ENCODE measurements at places on chromosomes 4 and X. TPM values are rescaled to one million over a fixed set of nuclear protein-coding genes. Genes with fewer than 3 reads are reported as not detected.

Gene SCRG1
- not detected for total RNA-seq

Gene KLB
- total RNA-seq: 9.0 TPM

Gene STPG2
- total RNA-seq: 5.2 TPM

GRCh38 chr4:182776376-182777105 is 140.6 kb downstream of the DCTD start:
- no peak for DNase-seq
- no peaks in the 10 kb centered on the region for H3K27me3 ChIP-seq
- no peak overlapping the region for H3K4me3 ChIP-seq
- H3K36me3 ChIP-seq: no peaks in the 10 kb centered on the region

DNA sequence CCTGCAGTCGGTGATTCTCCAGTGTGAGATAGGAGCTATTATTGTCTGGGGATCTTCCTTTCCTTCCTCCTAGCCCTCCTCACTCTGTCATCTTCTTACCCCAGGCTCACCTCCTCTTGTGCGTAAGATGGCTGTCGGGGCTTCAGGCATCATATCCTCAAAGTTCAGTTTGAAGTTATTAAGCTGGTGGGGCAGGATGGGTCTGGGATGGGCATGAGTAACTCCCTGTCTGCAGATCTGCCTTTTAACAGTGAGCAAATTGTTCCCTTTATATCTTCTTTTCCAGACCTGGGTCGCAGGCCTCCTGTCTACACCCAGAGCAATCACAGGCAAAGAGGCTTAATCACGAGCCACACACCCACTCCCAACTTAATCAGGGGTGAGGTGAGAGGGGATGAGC is 900 bp upstream of the MTMR1 start:
- H3K36me3 ChIP-seq: no peaks in the 10 kb centered on the region
- DNase-seq: no peak
- H3K27me3 ChIP-seq: no peaks in the 10 kb centered on the region
- H3K27ac ChIP-seq: peak overlapping the region; percentile 87
- H3K4me1 ChIP-seq: peaks cover 4% of the 10 kb centered on the region
